ENCODE measurements at places on chromosomes 6 and 20.

DNA sequence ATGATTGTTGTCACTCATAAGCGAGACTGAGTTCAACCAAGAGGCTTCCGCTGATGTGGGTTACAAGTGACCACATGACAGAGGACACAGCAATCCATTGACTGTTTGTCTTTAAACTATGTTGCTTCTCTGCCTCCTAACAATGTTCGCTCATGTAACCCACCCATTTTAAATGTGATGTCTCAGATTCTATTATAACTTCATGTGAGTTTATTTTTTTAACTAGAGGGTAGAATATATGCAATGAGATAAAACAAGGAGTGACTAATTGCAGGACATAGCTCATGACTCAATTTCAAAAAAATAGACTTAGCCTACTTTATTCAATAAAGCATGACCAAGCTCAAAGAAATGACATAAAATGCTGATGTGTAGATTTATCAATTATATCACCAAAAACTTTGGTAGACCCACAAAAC lies 119.2 kb upstream of the SASH1 start:
- DNase-seq, result no peak

GRCh38 chr6:160995271-160995670 lies 3.7 kb downstream of the MAP3K4 start:
- DNase-seq, result no peak

DNA sequence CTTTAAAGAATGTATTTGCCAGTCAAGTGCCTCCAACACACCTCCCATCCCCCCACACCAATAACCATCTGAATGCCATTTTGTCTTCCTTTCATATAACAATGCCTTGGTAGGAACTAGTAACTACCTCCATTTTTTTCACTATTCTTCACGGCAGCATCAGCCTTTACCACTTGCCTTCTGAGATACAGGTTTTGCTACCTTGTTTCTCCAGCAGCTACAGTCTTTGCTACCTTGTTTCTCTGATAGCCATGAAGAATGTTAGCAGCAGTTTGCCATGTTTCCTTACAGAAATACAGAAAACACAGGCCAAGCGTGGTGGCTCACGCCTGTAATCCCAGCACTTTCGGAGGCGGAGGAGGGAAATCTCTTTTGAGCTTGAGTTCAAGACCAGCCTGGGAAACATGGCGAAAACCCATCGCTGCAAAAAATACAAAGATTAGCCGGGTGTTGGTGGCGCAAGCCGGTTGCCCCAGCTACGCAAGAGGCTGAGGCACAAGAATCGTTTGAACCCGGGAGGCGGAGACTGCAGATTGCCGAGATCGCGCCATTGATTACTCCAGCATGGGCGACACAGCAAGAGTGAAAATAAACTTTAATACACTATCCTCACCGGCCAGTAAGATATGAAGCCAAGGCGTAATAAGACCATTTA lies 100.9 kb downstream of the HFE start:
- DNase-seq, result no peak

DNA sequence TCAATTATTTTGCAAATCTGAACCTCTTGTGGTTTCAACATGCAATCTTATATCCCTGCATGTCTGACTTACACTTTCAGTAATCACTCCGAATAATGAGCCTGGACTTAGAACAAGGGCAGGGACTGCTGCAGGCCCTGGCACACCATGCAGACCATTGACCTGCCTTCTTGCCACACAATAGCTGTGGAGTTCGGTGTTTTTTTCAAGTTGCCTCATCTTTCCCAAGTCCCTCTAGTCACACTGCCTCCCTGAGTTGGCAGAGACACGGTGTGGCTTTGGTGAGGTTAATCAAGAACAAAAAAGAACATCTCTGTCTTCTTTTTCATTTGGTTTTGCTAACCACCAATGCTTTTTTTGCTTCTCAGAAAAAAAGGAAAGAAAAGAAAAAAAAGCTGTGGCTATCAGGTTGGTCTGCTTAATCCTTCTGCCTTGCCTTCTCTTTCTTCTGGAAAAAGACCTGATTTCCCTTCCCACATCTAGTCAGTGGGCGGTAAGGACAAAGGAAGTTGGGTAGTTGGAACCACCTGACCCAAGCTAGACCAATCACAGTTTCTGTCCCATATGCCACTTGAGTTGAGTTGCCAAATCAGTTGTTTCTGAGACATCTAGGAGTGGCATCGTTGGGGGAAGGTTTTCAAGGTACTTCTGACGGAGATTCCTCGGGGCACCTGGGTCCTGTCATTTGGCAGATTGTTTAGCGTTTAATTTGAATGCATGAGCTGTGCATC lies 55.9 kb upstream of the TASP1 start:
- DNase-seq, result no peak

GRCh38 chr6:43667245-43668150 lies 20.1 kb downstream of the MRPS18A start:
- peak; percentile 51 for DNase-seq

DNA sequence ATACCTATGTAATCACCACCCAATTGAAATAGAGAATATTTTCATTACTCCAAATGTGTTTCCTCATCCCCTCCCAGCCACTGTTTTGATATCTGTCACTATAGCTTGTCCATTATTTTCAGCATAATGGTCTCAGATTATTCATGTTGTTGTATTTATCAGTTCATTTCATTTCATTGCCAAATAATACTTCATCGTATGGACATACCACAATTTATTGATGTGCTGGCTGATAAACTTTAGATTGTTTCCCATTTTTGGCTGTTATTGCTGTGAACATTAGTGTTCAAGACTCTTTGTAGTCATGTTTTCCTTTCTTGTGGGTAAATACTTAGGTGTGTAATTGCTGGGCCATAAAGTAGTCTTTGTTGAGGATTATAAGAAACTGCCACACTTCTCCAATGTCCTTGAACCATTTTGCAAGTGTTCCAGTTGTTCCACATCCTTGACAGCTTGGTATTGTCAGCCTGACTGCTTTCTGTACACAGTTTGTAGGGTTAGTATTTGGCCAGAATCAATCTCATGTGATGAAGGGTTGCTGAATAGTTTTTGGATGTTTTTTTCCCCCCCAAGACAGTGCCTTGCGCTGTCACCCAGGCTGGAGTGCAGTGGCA lies 44.3 kb downstream of the JARID2 start:
- no peak for DNase-seq

Data from nucleus accumbens (tissue), 56 donors.